GOT3 (cell line): ENCODE measurements at places on chromosomes 12 and 14.

GRCh38 chr12:30754383-30754749 is 385 bp downstream of the CAPRIN2 start:
- no peak for DNase-seq

DNA sequence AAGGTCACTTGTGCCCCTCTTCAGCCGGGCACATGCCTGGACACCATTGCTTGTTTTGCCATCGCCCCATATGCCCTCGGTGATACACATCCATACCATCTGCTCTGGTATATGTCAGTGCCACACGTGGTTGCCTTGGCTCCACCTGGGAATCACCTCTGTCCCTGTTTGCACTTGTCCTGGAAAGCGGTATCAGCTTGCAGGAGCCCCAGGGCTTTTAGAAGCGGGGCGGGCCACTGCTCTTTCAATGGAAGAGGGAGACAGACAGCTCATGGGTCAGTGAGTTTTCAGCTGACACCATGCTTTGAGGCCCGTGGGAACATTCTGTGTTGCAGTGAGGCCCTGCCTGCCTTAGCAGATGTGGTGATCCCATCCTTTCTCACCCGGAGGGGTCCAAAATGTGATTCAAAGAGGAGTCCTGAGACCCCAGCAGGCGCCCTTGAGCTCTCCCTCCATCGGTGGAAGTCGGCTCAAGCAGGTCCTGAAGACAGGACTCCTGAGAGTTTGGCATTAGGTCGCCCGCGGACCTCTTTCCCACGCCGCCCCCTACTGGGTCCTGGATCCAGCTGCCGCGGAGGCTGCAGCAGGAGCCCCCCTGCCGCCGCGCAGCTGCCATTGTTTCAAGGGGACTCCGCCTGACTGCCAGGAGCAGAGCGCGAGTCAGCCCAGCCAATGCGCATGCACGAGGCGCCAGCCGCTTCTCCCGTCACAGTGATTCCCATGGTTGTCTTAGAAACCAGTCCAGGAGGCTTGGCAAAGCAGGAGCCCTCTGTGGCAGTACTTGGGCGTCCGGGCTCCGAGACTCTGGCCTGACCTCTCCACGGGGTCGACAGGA is 773.2 kb upstream of the ALG10B start:
- DNase-seq, result no peak

DNA sequence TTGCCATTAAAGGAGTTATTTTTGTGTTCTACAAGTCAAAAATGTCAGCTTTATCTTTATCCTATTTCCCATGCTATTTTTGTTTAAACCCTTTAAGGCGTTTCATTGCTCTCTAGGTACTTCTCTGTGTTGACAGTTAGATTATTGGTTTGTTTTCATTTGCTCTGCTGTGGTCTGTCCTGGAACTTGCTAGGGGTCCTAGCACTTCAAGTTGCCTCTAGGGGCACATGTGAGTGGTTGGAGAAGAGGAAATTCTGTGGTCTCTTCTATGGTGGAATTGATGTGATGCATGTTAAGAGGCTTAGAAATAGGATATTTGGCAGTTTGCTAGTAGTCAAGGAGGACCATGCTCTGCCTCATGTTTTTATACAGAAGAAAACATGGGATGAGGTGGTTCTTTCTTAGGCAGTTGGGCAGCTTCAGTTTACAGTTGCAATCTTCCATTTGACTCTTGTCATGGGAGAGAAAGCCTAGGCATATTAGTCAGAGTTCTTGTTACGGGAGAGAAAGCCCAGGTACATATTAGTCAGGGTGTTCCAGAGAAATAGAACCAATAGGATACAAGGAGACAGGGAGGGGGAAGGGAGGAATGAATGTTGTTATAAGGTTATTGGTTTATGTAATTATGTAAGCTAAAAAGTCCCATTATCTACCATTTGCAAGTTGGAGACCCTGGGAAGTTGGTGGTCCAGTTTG is 14.4 kb downstream of the TTLL5 start:
- no peak for DNase-seq

GRCh38 chr12:29961231-29961630 is 177.5 kb upstream of the TMTC1 start:
- no peak for DNase-seq

DNA sequence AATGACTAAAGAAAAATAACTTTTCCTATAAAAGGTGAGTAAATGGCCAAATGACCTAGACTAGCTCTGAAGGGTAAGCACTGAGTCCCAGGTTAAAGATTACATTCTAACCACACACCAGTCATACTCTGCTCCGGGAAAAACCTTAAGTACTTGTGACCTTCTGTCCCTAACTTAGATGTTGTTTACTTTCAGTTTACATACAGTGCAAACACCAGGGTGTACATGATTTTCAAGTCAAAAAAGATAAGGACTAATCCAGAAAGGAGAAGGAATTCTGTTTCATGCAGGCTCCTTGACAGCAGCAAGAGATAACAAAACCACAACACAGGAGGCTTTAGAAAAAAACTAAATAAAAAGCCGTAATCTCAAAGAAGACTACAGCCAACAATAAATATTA is 174.2 kb downstream of the PPM1H start:
- DNase-seq, result no peak

GRCh38 chr14:77032491-77032843 is 4.0 kb upstream of the IRF2BPL start:
- DNase-seq, result no peak
